Osteoblast (primary cell): ENCODE measurements at places on chromosomes 11 and 22.

GRCh38 chr22:20748731-20749428 lies 25.0 kb upstream of the SERPIND1 start:
- DNase-seq, result peak; percentile 35

GRCh38 chr22:23199159-23199558 lies 18.9 kb downstream of the BCR start:
- DNase-seq, result peak; percentile 39

GRCh38 chr22:18033204-18033998 lies 9.0 kb upstream of the MICAL3 start:
- DNase-seq, result peak; percentile 93

- no peak for DNase-seq
Measured at GRCh38 chr11:115173136-115173535, 331.1 kb downstream of the CADM1 start.

DNA sequence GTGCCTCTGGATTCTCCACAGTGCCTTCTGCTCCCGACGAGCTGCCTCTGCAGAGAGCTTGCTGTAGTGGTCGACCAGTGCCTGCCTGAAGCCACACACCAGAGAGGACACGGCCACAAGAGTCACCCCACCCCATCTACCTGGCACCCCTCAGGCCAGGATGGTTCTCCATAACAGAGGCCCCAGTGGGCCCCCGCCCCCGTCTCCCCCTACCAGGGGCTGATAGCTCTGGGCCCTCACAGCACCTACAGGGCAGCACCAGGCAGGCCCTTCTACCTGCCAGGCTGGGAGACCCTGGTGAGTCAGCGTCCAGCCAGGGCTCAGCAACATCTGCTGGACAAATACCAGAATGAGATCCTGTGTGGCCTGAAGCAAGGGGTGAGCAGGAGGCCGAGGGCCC lies 21.7 kb downstream of the SELENOO start:
- DNase-seq, result no peak

DNA sequence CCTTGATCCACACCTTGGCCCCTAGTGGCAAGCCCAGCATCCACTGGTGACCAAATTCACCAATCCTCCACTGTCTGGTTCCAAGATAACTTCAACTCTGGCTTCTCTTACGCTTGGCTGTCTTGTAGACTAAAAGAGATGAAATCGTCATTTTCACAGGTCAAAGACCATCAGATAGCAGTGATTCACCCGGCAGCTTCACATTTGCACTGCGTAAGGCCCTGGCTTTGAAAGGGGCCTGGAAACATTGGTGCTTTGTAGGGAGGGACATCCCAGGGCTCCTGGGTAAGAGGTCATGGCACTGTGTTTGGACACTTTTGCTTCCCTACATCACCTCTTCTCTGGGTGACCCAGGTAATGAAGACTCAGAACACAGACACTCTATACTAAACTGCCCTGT lies 30.1 kb upstream of the FADD start:
- DNase-seq, result peak; percentile 89

DNA sequence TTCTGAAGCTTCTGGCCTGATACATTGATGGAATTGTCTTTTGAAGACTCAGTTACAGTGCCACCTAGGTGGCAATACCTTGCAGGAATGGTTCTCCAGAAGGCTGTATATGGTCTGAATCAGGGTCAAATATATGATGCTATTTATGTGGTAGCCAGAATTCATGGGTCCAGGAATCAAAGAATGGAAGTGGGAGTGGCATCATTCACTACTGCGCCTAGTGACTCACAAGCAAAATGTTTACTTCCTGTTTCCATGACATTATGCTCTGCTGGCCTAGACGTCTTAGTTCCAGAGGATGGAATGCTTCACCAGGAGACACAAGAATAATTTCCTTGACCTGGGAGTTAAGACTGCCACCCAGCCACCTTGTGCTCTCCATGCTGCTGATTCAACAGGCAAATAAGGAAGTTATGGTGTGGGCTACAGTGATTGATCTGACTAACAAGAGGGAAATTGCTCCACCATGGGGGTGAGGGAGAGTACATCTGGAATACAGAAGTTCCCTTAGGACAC lies 491.8 kb downstream of the ETS1 start:
- DNase-seq, result no peak

GRCh38 chr11:1073261-1073724 lies 1.4 kb upstream of the MUC2 start:
- peak; percentile 93 for DNase-seq

DNA sequence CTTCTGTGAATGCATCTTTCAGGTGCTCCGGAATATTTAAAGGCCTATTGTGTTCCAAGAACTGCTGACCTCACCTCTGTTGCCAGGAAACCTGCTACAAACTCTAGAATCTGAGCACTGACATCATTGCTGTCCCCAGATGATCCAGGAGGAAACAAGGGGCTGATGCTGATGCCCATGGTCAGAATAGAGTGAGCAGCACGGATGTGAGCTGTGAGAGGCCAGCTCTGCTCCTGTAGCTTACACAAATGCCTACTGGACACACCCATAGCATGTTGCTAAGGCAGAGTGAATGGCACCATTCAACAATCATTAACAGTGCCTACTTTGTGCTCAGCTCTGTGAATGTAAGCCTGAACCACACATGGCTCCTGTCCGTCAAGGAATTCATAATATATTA lies 276.7 kb upstream of the API5 start:
- no peak for DNase-seq

DNA sequence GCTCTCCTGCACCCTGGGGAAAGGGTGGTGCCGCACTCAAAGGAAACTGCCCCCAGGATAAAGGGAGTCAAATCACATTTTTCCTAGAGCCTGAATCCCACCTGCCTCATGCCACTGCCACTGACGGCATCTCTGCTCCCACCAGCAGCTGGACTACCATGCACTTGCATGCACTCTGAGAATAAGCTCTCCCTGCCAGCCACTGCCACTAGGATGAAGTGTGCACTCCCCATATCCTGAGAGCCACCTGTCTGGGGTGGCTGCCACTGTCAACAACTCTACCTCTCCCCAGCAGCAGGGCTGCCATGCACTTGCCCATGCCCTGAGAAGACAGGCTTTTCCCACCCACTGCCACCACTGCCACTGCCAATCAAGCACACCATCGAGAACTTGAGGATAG lies 31.6 kb downstream of the MRGPRX4 start:
- no peak for DNase-seq

DNA sequence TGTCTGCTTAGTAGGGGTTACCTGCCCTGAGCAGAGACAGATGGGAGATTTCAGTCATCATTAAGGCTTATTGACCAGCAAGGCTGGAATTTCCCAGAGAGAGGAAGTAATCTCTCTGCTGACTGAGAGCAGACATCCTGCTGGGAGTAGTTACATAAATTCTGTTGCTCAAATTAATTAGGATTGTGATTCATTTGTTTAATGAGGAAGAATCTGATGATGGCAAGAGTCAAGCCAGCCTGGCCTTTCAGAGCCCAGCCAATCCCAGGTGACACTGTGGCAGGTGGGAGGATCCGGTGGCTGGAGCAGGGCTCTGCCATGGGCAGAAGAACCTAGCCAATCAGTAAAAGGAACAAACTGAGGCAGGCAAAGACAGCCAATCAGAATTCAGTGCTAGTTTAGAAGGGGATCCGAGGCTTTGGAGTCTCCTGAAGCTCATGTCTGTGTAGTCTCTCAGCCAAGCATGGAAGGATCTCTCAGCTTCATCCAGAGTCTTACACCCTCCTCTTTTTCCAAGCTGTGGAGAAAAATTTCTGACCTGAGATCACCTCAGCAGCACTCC lies 61.2 kb upstream of the CHST1 start:
- no peak for DNase-seq

DNA sequence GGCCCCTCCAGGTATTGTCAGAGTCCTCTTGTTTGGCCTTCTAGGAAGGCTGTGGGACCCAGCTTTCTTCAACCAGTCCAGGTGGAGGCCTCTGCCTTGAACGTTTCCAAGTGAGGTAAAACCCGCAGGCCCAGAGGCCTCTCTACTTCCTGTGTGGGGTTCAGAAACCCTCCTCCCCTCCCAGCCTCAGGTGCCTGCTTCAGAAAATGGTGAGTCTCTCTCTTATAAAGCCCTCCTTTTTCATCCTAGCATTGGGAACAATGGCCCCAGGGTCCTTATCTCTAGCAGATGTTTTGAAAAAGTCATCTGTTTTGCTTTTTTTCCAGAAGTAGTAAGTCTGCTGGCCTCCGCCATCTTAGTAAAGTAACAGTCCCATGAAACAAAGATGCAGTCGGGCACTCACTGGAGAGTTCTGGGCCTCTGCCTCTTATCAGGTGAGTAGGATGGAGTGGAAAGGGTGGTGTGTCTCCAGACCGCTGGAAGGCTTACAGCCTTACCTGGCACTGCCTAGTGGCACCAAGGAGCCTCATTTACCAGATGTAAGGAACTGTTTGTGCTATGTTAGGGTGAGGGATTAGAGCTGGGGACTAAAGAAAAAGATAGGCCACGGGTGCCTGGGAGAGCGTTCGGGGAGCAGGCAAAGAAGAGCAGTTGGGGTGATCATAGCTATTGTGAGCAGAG lies at the start of gene CD3E:
TSS of gene CD3E (plus strand) at position 163 of the 681 bp plus-strand sequence. CDS start at position 386, 223 bp downstream.
- no peak for DNase-seq

GRCh38 chr11:16088774-16089173 lies 267.6 kb downstream of the SOX6 start:
- DNase-seq, result no peak

DNA sequence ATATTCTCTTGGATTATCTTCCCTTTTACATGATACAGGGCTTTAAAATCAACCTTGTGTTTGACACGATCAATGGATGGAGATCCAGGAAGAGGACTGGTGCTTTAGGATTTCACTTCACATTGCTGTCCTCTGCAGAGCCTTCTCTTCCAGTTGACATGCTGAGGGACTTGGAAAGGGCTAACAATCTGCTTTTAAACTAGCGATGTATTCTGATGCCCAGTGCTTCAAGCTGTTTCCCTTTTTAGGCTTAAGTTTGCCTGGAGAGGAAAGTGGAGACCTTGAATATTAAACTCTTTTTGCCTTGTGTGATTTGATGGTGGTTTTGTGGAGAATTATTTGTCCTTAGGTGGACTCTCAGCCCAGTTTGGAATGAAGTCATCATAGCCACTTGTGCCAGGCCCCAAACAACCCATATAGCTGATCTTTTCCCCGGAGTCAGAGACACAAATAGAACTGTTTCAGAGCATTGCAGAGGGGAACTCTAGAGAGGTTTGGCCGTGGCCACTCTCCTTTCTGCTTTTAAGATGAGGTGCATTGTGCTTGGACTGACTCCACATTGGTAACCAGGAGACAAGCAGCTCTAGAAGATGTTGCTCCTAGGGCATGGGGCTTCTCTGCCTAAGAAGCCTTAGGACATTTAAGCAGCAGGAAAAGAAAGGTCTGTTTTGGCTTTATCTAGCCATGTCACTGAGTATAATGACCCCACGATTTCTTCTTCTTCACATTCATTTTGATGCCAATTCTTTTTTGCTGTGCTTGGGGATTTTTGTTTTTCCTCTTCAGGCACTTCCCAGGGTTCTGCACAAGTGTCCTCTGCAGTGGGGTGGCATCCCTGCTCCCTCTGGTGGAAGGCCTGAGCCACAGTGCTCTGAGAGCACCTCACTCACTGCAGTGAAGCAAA lies 152.8 kb downstream of the NCAM1 start:
- no peak for DNase-seq

DNA sequence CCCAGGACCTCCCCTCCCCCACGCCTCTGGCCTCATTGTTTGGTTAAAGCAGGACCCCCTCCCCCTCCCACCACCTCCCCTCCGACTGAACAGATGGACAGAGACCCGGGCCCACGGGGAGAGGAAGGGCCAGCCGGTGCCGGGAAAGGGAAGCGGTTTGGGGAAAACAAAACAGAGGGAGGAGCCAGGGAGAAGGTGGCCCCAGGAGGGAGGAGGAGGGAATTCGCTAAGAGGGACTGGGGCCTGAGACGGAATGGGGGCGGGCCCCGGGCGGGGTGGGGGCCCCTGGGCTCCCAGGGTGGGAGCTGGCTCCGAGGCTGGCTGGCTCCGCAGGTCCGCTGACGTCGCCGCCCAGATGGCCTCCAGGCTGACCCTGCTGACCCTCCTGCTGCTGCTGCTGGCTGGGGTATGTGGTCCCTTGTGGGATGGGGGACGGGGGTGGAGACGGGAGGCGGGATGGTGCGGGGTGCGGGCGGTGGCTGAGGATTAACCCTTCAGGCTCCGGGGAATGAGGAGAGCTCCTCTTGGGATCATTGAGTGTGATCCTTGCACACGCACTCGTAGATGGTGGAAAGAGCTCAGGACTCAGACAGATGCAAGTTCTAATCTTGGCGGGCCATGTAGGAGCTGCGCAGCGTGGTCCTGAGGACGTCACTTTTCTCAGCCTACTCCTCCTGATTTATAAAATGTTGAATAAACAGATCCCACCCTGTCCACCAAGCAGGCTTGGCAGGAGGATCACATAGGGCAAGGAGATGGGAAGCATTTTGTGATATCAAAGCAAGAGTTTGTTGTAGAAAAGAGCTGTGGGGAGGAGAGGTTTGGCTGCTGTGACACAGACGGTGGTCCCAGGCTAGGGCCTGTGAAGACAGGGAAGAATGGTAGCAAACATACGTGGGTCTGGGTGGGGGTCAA lies 688 bp downstream of the SERPING1 start:
- DNase-seq, result peak; percentile 90

- DNase-seq, result no peak
Measured at GRCh38 chr11:5691964-5692361, 2.4 kb downstream of the TRIM22 start.

DNA sequence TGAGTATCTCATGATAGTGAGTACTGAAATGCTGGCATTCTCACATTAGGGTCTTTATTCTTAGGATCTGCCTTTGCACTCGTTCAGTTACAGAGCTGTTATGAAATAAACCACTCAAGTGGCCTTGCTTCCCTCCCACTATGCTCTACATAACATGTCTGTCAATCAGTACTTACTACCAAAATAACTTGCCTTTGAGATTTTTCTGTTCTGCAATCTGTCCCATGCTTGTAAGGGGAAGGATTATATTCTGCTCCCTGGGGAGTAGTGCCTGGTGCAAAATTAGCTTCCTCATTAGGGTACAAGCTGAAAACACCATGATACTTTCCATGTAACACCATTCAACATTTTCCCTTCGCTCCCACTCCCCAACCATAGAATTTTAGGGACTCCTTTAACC lies 1.9 kb upstream of the GRAP2 start:
- no peak for DNase-seq

- peak; percentile 48 for DNase-seq
Measured at GRCh38 chr11:63212742-63213141, 30.7 kb downstream of the SLC22A25 start.

DNA sequence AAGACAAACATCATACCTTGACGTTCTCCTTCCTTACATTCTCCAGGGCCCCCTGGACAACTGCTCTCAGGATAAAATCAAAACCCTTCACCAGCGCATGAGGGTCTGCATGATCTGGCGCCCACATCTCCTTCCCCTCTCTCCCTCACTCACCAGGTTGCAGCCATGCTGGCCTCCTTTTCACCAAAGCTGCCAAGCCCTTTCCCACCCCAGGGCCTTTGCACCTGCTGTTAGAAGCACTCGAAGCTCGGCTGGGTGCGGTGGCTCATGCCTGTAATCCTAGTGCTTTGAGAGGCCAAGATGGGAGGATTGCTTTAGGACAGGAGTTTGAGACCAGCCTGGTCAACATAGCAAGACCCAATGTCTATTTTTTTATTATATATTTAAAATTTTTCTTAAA lies 56.1 kb upstream of the NUP50 start:
- DNase-seq, result no peak

GRCh38 chr11:23124249-23124648 lies 264.0 kb upstream of the CCDC179 start:
- DNase-seq, result no peak
